ENCODE measurements at places on chromosomes 3 and 15.

- H3K27ac ChIP-seq, result no peak overlapping the region
- no peaks in the 10 kb centered on the region for H3K27me3 ChIP-seq
These were observed 18.7 kb upstream of the SPG11 start for GRCh38 chr15:44682211-44682610.

- no peaks in the 10 kb centered on the region for H3K27me3 ChIP-seq
- DNase-seq, result no peak
- H3K36me3 ChIP-seq, result no peaks in the 10 kb centered on the region
These were observed 254.4 kb upstream of the THBS1 start for GRCh38 chr15:39326306-39326975.

DNA sequence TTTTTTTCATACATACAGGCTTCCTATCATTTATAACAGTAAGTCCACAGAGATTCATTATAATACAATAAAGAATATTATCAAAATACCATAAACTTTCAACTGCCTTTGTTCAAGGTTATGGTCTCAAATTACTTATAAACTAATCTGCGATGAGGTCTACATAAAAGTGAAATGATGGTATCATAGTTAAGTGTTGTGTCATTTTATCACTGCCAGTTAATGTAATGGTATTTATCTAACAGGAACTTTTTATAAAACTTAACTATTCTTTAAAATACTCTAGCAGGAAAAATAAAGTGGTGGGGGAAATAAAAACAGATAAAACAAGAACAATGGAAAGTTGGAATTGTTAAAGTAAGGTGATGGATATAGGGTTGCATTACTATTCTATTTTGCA is 153.1 kb downstream of the OSBPL10 start:
- no peaks in the 10 kb centered on the region for H3K4me1 ChIP-seq
- H3K4me3 ChIP-seq, result no peak overlapping the region
- no peak for DNase-seq

- H3K36me3 ChIP-seq, result no peaks in the 10 kb centered on the region
- H3K27me3 ChIP-seq, result no peaks in the 10 kb centered on the region
- no peak for DNase-seq
- H3K4me3 ChIP-seq, result no peak overlapping the region
These were observed 88.9 kb upstream of the CBLB start for GRCh38 chr3:105957722-105958121.

Data from stomach (tissue), 19 donors.